C1 segment of cervical spinal cord (tissue), 14 donors: ENCODE measurements at places on chromosomes 5 and 9.

- DNase-seq, result no peak
These were observed 90.3 kb downstream of the MACROH2A1 start for GRCh38 chr5:135308752-135309151.

- DNase-seq, result no peak
These were observed 4.3 kb upstream of the EMB start for GRCh38 chr5:50445296-50445949.

DNA sequence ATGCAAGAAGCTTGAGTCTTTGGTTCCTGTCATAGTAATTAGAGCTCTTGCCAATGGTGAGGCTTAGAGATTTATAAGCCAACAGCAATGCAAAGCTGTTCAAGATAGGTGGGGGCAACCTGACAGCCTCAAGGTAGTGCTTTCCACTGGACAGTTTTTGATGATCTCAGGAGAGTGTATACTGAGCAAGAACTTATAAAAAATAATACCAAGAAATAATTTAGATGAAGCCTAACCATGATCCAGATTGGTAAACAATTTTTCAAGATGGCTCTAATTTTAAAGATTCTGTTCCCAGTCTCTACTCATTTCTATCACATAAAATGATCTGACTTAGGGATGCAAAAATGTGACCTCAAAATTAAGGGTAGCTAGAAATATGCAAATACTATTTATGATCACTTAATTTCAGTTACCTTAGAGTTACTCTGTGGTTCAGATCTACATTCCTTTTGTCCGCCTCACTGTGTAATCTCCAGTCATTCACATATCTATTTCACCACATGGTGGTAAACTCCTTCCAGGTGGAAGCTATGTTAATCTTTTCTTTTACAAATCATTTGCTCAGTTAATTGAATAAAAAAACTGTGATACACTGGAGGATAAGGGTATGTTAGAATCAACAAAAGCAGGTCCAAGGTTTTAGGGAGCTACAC lies 1228.0 kb upstream of the C9orf72 start:
- no peak for DNase-seq

DNA sequence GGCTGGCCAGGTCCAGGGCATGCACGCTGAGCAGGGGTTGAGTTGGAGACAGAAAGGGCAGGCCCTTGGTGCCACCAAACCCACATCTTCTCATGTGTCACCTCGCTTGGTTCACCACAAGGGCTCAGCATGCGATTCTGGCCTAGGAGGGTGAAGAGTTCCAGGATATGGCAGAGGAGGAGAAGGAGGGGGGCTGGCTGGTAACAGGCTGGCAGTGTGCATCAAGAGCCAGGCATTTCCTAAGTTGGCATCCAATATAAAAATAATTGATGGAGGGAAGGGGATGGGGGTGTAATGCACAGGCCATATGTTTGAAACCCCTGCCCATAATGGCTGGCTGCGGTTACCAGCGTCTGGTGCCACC lies 255.6 kb downstream of the NFIB start:
- DNase-seq, result no peak

GRCh38 chr9:20611691-20612287 lies 10.5 kb downstream of the MLLT3 start:
- DNase-seq, result no peak

GRCh38 chr5:123099514-123100151 lies 10.6 kb downstream of the PRDM6 start:
- DNase-seq, result no peak

GRCh38 chr9:96651626-96652025 lies 3.5 kb downstream of the PRXL2C start:
- DNase-seq, result no peak

DNA sequence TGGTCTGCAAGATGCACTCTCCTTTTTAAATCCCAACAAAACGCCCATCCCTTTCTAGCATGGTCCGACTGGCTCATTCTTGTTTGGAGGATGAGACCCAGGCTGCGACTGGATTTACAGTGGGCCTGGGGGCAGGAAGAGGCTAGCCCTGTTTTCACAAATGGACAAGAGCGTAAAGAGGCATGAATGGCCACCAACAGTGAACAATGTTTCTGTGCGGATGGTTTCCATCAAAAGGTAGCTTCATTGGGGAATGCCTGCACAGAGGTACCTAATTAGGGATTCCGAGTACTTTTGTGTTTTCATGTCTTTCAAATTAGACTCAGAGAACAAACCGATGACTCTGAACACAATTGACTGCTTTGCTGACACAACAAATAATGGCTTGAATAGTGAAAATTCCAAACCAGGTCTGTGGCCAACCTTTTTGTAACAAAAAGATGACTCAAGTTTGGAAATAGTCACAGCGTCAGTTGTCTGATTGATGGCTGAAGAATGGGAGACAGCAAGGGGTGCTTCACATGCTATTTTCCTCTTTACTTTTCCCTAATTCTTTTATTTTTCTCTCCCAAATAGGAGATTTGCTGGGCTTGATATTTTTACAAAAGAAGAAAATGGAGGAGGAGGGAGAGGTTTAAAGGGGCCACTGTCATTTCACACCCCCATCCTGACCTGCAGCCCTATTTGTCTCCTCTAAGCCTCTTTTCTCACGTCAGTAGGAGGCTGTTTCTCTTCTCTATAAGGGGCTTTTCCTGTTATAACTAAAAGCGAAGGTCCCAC lies 208.1 kb upstream of the S1PR3 start:
- no peak for DNase-seq

- no peak for DNase-seq
These were observed 720.7 kb upstream of the CTNND2 start for GRCh38 chr5:12624776-12625560.

GRCh38 chr5:1523480-1523792 lies 324 bp downstream of the LPCAT1 start:
- no peak for DNase-seq

- no peak for DNase-seq
These were observed 41.1 kb upstream of the ERCC6L2 start for GRCh38 chr9:95834281-95834907.

DNA sequence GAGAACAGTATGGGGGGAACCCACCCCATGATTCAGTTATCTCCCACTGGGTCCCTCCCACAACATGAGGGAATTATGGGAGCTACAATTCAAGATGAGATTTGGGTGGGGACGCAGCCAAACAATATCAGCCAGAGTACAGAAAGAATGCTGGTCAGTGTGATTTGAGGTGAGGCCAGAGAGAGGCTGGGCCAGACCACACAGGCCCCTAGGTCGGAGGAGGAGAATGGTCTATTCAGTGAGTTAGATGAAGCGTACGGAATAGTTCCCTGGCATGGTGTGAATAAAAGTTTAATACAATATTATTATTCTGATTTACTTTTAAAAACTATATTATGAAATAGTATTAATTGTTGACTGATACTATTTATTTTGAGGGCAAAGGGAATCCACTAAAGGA lies 39.7 kb downstream of the PCSK5 start:
- no peak for DNase-seq

DNA sequence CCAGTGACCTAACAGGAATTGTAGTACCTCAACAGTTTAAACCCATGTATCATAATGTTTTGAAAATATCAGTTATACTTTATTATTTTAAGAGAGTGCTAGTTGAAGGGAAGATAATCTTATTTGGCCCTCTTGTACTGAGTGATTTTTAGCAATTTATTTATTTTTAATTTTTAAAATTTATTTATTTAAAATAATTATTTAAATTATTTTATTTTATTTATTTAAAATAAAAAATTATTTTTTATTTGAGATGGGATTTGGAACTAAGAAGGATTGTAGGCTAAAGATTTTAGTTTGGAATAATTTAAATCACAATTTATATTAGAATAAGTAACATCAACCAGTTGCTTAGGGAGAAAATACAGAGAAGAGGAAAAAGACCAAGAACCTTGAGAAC lies 54.2 kb downstream of the NAA35 start:
- DNase-seq, result no peak

DNA sequence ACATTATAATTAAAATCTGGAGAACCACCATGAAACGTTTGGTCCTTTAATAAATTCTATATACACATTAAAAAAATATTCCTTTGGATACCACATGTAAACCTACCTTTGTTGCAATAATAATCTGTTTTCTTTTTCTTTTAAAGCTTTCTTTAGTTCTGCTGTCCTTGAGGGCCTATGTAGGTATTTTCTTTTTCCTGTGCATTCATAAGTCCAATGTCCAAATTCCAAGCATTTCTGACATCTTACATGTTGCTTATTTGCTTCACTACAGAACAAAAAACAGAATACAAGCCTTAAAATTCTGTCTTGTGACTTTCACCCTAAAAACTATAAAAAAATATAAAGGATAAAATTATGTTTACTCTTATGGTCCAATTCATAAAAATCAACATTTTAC lies 19.7 kb downstream of the ZCCHC10 start:
- no peak for DNase-seq
